ENCODE measurements at places on chromosomes 3 and 15.

- DNase-seq = no peak
These were observed 22.0 kb upstream of the FLNB start for GRCh38 chr3:57986261-57986660.

- DNase-seq = no peak
These were observed 37.1 kb downstream of the QTRT2 start for GRCh38 chr3:114093596-114093995.

DNA sequence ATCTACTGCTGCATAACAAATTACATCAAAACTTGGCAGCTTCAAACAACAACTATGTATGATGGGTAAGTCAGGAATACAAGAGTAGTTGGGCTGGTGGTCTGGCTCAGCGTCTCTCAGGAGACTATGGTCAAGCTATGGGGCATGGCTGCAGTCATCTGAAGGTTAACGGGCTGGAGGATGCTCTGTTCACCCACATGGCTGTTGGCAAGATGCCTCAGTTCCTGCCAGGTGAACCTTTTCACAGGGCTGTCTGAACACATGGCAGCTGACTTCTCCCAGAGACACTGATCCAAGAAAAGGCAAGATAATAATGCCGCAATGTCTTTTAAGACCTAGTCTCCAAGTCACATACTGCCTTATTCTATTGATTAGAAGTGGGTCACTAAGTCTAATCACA is 63.7 kb downstream of the GPR176 start:
- DNase-seq = no peak

DNA sequence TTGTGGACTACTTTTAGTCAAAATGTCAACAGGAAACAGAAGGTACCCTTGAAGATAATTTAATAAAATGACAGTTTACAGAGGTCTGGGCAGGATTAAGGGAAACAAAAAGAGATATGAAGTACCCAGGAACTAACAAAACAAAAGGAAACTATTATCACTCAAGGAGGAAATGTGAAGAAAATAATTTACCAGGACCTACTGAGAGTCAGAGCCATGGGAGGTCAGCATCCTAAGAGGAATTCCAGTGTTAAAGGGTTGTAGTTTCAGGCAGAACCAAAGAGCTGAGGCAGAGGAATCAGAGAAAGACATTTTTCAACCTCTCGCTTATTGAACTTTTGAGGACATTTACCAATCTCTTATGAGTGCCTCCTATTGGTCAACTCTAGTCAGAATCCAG is 408.9 kb upstream of the CBLB start:
- DNase-seq = no peak

GRCh38 chr15:62868507-62868906 is 174.0 kb upstream of the TPM1 start:
- no peak for DNase-seq
